Articular chondrocyte of knee joint (primary cell): ENCODE measurements at places on chromosomes 11 and 22. TPM values are rescaled to one million over a fixed set of nuclear protein-coding genes. Genes with fewer than 3 reads are reported as not detected.

Gene SEC14L2
- total RNA-seq: 16.3 and 18.2 TPM in 2 replicates

Gene TRIM48
- total RNA-seq: not detected in 2 replicates

Gene SLC22A8
- total RNA-seq: not detected in 2 replicates

Gene TMPRSS4
- under 0.01 TPM in 1 of 2 replicates, not detected in the other for total RNA-seq
